ENCODE measurements at places on chromosomes 7 and 10.

- DNase-seq = no peak
Measured at GRCh38 chr7:42964293-42964692, 32.1 kb downstream of the MRPL32 start.

DNA sequence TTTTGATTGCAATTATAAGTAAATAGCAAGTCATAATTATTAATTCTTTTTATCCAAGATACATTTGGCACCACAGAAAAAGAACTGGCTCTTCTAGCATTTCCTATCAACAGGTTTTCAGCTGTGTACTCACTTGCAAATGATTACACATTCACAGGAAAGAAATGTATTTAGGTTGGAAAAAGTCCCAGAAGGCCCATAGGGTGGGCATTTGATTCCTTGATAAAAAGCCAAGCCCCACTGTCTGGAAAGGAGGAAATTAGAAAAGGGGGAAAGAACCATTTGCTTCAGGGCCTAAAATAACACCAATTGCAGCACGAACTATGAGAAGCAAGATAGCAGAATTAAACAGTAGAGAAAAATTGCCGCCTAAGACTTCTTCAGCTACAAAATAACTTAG, 80.8 kb upstream of the COL1A2 start:
- no peak for DNase-seq

GRCh38 chr10:92407305-92408016, 116.5 kb downstream of the MARCHF5 start:
- no peak for DNase-seq

DNA sequence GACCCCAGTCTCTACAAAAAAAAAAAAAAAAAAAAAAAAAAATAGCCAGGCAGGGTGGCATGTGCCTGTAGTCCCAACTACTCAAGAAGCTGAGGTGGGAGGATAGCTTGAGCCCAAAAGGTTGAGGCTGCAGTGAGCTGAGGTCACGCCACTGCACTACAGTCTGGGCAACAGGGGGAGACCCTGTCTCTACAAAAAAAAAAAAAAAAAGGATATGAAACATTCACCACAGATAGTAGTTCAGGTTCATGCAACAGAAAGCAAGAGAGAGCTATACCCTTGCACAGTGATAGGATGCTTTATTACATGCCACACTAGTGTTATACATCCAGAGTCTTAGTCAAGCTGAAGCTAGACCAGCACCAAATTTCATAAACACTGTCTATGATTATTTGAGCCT, 148.4 kb upstream of the KAT6B start:
- DNase-seq = no peak

GRCh38 chr10:60238759-60239100, 150.9 kb downstream of the ANK3 start:
- no peak for DNase-seq

- DNase-seq = no peak
Measured at GRCh38 chr10:130709415-130709814, 573.2 kb downstream of the GLRX3 start.

- DNase-seq = no peak
Measured at GRCh38 chr7:88095-88926, 104.1 kb upstream of the FAM20C start.

GRCh38 chr10:47146572-47146971, 153.4 kb upstream of the GDF10 start:
- no peak for DNase-seq

GRCh38 chr7:70646536-70647248, 485.3 kb upstream of the GALNT17 start:
- no peak for DNase-seq

GRCh38 chr7:30475580-30475979, 3.0 kb downstream of the NOD1 start:
- no peak for DNase-seq

GRCh38 chr7:41568135-41568534, 134.8 kb downstream of the INHBA start:
- DNase-seq = no peak

DNA sequence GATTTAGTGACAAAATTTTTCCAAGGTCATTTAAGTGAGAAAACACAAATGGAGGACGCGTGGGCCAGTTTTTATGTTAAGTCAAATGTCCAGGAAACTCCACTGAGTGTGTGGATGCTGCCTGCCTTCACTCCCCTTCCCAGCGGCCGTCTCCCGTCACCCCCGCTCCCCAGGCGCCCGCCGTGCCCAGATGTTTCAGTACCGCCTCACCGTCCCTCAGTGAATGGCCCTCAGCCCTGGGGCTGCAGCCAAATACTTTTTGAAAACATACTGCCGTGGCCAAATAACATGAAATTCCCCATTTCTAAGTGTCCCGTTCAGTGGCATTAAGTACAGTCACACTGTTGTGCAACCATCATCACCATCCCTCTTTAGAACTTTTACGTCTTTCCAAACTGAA, 131.9 kb downstream of the INSYN2A start:
- no peak for DNase-seq

DNA sequence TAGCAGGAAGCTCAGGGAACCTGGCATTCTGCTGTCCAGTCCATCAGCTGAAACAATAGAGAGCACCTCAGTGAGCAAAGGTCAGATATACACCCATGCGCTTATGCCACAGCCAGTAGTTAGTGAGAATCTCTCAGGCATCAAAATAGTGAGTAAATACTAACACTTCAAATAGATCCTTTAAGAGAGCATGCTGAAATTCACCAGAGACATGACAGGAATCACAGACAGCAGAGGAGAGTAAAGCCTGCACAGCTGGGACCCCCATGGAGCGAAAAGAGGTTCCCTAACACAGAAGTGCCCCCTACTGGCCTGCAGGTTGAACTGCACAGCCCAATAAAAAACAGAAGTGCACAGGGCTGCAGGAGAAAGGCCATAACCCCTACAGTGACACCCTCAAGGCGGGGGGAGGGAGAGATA, 57.6 kb upstream of the ANTXRL start:
- peak; percentile 18 for DNase-seq

- no peak for DNase-seq
Measured at GRCh38 chr7:107931740-107932515, 40.9 kb downstream of the DLD start.

DNA sequence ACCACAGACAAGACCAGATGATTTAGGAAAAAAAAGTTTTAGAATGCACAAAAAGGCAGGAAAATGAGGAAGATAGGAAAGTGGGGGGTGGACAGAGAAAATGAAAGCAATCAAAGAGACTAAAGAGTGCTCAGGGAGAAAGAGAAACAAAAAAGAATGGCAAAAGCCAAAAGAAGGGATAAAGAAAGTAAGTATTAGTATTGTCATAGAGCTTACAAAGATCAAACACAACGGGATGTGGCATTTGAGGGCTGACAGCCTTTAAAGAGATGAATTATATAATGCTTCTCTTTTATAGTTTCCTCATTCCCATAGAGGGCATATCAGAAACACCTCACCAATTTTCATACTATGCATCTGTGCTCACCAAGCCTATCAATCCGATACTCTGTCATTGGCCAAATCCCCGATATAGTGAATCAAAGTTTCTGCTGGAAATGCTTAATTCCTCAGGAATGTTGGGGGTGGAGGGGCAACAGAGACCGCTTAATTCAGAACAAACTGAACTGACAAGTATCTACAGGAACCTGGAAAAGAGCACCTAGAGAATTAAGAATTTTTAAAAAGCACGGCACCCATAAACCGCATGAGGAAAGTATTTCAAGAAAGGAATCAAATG, 2.7 kb downstream of the COG5 start:
- DNase-seq = peak; percentile 6

DNA sequence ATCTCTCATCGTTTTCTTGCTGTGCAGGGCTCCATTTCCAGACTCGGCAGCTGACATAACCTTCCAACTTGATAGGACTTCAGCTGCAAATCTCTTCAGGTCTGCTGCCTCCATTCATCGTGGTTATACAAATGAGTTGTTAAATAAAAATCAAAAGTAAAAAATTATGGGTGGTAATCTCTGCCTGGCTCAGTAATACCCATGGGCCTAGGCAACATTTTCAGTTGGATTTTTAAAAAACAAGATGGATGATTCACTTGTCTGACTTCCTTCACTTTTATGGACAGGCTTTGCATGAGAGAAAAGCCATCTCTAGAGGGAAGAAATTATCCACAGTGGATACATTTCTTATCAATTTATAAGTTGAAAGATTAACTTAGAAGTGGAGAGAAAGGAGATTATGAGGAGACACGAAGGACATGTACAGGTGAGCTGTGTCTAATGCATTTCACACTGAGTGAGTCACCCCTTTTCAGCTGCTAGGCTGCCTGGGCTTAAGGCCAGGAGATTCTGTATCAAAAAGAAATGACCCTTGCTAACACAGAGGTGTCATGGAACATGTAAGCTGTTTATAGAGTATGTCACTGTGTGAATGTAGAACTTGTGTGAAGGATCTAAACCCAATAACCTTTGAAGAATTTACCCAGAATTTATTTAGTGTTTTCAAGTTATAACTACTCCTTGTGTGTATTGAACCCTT, 495.1 kb downstream of the AUTS2 start:
- no peak for DNase-seq

DNA sequence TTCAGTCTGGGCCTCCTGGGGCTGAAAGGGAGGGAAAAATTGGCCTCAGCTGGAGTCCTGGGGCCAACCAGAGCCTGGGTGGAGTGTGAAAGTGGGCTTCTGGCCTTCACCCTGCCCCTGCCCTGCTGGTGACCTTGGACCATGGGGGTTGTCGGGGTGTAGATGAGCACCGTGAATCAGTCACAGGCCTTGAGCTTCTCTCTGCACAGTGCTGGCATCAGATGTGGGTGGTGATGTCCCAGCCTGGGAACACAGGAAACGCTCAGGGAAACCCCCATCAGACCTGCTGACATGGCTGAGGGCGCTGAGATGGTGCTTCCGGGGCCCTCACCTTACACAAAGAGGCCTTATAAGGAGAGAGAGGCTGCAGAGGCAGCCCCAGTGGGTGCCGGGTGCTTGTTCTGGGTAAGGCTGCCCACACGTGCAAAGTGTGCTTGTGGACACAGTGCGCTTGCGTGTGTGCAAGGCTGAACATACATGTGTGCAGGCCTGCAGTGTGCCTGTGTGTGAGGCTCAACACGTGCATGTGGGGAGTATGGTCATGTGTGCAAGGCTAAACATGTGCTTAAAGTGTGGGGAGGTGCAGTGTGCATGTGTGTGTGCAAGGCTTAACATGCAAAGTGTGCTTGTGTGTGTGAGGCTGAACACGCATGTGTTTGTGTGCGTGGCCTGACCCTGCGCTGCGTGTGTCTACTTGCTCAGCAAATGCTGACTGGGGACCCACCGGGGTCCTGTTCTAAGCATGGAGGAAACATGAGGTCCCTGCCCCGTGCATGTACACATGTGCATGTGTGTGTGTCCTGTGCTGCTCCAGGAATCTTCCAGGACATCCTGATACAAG, 6.5 kb downstream of the ARPC1B start:
- DNase-seq = peak; percentile 93

DNA sequence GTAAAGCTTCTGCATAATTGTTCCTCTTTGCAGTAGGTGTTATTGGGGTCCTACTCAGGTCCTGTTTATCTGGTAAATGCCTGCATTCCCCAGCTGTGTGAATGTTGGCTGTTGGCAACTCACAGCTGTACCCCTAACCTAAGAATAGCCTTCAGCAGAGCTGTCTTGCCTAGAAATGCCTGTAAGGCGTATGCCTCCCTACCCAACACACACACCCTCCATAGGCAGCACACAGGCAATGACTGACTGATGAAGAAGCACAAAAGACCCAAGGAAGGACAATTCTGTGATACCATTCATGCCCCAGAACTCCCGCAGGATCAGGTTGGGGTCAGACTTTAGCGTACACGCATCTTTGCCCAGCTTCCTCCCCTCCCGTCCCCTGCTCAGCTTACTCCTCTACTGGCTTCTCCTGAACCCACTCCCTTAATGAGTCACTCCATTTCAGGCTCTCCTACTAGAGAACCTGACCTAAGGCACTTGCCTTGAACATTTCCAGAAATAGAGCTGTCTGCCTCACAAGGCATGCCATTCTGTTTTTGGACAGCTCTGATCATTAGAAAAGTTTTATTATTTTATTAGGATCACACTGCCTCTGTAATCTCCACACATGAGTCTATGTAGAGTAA, 99.2 kb upstream of the PIK3CG start:
- DNase-seq = no peak

GRCh38 chr7:140069298-140069949, 6.7 kb upstream of the PARP12 start:
- DNase-seq = no peak

GRCh38 chr7:120028636-120029035, 244.3 kb upstream of the KCND2 start:
- no peak for DNase-seq

- DNase-seq = no peak
Measured at GRCh38 chr7:115274-115911, 77.0 kb upstream of the FAM20C start.

- peak; percentile 63 for DNase-seq
Measured at GRCh38 chr7:77651575-77652162, 44.6 kb upstream of the RSBN1L start.

DNA sequence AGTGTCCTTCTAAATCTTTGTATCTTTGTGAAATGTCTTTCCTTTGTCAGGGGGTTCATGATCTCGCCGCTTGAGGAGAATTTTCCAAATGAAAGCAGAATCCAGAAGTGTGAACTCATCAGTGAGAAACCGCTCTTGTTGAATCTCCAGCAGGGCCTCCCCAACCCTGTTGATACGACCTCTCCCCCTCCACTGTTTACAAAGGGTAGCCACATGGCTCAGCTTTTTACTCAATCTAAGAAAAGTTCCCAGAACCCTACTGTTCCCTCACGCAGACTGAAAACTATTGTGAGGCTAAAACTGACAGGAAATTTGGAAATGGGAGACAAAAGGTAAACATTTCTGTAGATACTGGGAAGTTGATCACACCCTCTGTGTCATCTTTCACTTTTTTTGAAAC, 73.9 kb downstream of the SEMA3C start:
- DNase-seq = no peak

DNA sequence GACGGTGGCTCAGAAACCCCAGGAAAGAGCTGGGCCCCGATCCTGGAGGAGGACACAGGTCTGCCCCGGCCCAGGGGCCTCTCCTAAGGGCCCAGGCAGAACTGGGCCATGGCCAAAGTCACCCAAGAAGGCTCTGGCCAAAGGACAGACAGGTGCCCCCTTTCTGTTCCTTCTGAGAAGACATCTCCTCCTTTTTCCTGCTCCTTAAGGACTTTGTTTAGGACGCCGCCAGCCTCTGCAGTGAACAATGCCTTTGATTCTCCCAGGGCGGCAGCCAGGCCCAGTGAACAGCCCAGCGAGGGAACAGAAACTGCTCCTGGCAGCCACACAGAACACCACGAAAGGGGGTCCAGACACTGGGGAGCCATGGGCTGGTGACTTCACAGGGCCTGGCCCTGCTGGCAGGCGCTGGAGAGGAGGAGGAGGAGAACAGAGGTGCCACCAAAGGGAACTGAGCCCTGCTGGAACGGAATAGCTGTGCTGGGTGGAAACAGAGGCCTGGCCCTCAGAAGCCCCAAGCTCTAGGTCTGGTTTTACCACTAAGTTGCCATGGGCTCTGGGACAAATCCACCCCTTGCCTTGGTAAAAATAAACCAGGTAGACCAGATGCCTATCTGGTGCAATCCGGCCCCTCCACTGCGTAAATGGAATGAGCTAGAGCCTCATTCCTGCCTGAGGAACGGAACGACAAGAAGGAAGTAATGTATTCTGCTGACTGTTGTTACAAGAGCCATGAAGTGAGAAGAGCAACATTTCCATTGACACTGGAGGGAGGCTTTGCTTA, 163.3 kb upstream of the RHEB start:
- DNase-seq = no peak

GRCh38 chr7:1809070-1809469, 139.0 kb downstream of the ELFN1 start:
- DNase-seq = no peak

- DNase-seq = no peak
Measured at GRCh38 chr7:1924258-1924817, 254.3 kb downstream of the ELFN1 start.
